ENCODE measurements at places on chromosomes 5 and 9.

DNA sequence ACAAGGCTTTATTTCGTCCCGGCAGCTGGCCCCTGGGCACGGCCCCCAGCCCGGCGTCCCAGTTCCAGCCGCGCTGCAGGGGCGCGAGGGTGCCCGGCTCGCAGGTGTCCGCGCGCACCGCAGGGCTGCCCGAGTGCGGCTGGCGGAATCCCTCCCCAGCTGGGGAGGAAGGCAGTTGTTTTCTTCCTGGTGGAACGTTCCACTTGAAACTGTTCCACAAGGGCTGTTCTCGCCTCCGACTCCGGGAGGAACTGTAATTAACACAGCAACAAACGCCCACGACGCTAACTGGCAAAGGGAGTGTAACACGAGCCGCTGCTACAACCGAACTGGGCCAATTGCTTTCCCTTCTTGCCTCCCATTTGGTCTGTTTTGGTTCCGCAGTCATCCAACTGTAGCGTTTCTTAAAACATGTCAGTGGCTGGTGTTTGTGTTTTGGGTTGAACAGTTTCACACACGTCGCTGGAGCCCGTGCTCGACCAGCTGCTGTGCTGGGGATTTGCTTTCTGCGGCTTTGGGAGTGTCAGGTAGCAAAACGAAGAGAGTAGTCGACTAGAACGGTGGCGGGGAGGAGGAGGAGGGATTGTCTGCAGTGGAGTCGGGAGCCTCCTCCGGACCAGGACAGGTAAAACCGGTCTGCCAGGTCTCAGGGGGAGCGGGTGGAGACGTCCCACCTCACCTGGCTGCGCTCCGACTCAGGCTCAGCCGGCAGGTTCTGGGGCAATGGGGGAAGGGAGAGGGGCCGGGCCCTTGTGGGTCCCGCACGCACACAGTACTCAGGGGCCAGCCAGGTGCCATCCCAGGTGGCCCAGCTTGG is 131.6 kb upstream of the NIPBL start:
- peak; percentile 16 for DNase-seq

GRCh38 chr5:180639741-180640610 is 9.4 kb downstream of the FLT4 start:
- DNase-seq, result no peak

GRCh38 chr5:177454397-177455035 is 7.9 kb downstream of the PRR7 start:
- peak; percentile 97 for DNase-seq

GRCh38 chr5:159341906-159342310 is 11.6 kb upstream of the IL12B start:
- peak; percentile 80 for DNase-seq

- DNase-seq, result peak; percentile 67
Measured at GRCh38 chr5:59174248-59174844, 591.5 kb downstream of the RAB3C start.

DNA sequence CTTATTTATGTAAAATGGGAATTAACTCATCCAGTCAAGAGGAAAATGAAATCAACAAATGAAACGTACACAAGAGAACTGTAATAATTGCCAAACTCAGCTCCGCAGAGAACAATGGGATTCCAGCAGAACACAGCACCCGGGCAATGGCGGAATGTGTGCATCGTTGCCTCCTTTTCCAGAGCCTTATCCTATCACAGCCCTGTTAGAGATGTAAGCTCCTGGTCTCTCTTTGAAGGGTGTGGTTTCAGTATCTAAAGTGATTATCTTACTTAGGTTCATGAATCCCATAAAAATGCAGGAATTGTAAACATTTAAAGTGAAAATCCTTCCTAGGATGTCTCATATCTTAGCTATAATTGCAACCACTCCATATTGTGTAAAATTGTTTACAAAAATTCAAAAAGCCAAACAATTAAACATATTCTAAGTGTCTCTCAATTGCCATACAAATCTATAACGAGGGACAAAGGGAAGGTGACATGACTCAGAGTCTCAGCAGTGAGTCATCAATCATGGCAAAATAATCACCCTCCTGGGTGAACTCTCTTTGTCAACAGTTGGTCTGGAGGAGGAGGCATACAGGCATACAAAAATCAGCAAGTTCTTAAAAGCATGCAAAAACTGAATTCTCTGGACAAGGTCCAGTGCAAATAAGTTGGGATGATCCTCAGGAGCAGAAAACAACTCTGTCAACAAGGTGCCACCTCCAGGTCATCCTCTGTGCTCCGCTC is 22.6 kb downstream of the SEMA5A start:
- no peak for DNase-seq

- no peak for DNase-seq
Measured at GRCh38 chr5:12647613-12648012, 743.4 kb upstream of the CTNND2 start.

GRCh38 chr9:114220061-114220541 is 64.8 kb downstream of the COL27A1 start:
- no peak for DNase-seq

- no peak for DNase-seq
Measured at GRCh38 chr9:92590377-92590776, 54.6 kb upstream of the ECM2 start.

GRCh38 chr9:110487196-110487595 is 92.3 kb downstream of the SVEP1 start:
- DNase-seq, result no peak

- no peak for DNase-seq
Measured at GRCh38 chr5:10351919-10352318, 1.6 kb upstream of the MARCHF6 start.

DNA sequence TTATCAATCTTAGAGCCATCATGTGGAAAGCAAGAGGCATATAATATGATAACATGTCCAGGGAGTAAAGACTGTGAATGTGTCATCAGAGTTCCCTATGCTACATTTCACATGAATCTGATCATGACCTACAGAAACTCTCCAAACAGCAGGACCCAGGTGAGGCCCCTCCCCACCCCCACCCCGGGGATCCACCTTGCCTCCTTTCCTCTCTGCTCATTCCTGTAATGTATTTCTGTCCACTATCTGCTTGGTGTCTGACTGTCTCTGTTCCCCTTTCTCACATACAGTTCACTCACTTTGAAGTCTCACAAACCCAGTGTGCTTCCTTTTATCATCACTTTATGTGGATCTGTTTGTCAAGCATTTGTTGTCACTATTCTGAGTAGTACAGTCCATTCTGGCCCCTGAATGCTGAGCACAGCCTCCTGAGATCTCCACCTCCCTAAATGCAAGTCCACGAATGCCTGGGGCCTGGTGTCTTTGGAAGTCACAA is 76.4 kb upstream of the SMARCA2 start:
- no peak for DNase-seq
